ENCODE measurements at places on chromosomes 6 and 20.

DNA sequence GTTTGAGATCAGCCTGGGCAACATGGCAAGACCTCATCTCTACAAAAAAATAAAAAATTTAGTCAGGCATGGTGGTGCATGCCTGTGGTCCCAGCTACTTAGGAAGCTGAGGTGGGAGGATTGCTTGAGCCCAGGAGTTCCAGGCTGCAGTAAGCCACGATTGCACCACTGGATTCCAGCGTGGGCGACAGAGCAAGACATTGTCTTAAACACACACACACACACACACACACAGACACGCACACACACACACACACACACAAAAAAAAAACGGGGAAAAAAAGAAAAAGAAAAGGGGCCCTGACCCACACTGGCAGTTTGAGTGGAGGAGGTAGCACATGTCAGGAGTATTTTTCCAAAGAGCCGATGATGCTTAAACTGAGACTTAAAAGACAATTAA lies 122.2 kb downstream of the AFG1L start:
- no peak for DNase-seq

GRCh38 chr6:111703723-111704122 lies 98.0 kb upstream of the TRAF3IP2 start:
- no peak for DNase-seq

DNA sequence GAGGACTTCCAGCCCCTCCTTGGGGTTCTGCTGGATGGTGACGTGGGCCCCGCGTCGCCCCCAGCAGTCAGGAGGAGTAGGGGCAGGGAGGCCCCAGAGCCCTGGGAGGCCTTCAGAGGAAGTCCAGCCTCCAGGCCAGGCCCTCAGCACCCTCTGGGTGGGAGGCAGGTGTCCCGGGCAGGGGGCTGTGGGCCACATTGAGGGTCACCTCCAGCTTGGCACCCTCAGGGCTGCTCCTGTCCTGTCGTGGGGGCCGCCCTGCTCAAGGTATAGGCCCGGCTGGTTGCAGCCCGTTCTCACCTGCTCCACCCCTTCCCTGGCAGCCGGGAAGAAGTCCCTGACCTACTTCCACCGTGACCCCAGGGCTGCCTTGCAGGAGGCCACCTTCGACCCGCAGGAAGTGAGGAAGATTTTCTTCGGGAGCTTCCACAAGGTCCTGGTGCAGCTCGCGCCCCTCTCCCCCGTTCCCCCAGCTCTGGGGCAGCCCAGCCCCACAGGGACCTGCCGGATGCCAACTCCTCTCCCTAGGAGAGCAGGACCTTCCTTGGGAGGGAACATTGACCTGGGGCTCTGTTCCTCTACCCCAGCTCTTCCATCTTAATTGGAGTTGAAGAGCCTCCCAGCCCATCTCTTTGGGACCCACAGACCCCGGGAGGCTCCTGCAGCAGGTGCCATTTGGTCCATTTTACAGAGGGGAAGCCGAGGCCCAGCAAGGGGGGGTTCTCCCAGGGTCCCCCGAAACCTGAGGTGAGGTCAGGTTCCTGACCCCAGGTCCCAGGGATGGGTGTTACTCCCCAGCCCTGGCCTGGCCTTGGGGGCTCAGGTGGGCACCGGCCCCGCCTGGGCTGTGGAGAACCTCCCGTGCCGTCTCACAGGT lies 26.4 kb downstream of the COL20A1 start:
- no peak for DNase-seq

- DNase-seq, result no peak
These were observed 1370.3 kb upstream of the CITED2 start for GRCh38 chr6:140744659-140745320.

DNA sequence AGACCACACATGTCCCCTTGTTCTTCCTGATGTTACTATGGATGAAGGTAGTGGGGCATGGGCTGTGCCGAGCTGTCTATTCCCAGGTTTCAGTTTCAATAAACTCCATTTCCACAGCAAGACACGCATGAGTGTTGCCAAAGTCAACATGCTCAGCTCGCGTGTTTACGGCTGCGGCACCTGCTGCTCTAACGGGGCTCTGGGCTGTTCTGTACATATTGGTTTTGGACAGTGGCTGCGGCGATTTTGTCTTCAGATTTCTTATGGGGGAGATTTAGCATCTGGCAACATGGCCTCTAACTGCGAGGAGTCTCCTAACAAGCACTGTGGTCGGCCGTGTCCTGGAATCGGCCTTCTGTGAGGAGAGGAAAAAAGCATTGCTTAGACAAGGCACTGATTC lies 58.6 kb downstream of the TMEM242 start:
- no peak for DNase-seq

DNA sequence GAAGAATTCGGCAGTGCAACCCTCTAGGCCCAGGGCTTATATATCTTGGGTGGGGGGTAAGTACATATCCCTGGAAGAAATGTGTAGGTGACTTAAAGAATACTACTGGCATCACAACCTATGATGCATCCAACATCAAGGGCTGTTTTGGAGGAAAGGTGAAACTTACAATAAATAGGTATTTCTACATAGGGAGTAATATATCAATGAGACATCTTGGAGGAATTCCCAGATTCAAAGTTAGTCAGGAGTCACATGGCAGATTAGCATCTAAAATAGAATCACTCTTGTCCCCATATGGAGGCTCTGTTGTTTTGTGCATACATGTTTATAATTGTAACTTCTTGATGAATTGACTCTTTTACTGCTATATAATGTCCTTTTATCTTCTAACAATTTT lies 375.5 kb downstream of the PAX1 start:
- DNase-seq, result no peak
